EH (cell line): ENCODE measurements at places on chromosomes 1 and 21.
A peak's percentile ranks its signal among the peaks of the same experiment; 100 is the strongest.

GRCh38 chr1:1374589-1374928, 448 bp downstream of the AURKAIP1 start:
- peak; percentile 9 for DNase-seq

- DNase-seq = no peak
These were observed 96.7 kb downstream of the GALNT2 start for GRCh38 chr1:230163719-230164118.

DNA sequence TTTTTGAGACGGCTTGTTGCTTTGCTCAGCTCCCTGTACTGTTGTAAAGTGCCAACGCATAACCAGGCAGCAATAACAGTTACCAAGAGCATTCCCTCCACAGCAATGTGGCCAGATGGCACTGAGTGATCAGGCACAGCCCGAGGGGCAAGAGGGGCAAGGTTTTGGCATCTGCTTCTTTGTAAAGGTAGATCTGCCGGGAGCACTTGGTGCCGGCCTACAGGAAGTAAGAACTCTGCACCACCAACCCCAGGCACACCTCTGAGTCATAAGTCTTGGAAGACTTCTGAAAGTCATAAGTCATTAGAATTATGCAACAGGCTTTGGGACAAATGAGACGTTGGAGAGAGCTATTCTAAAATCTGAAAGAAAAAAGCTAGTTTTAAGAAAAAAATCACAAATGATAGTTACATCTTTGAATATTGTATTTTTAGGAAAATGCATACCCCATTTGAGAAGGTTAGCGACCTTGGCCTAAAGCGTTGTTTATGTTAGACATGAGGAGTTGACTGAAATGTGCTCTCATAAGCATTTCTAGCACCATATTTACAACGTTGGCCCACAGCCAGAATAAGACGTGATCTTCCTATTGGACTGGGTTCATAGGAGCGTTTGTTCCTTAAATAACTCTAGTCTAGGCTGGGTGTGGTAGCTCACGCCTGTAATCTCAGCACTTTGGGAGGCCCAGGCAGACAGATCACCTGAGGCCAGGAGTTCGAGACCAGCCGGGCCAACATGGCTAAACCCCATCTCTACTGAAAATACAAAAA, 37.7 kb upstream of the MAP10 start:
- peak; percentile 57 for DNase-seq

GRCh38 chr1:153623101-153623500, 4.2 kb downstream of the S100A13 start:
- no peak for DNase-seq

DNA sequence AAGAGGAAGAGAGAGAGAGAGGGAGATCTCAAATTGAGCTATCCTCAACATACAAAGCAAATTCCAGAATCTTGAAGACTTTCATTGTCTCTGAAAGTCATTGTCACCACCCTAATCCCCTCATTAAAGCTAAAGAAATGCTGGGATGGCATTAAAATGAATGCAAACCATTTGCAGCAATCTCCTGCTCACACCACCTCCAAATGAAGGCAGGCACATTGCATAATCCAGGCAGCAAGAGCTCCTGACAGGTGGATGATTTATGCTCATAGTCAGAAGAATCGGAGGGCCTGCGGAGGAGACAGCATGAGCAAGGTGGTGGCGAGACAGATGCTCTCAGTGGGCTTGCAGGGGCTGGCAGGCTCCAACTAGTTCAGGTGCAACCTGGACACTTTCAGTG, 90.2 kb downstream of the ESRRG start:
- DNase-seq = no peak

GRCh38 chr1:7299329-7299799, 471.7 kb upstream of the VAMP3 start:
- DNase-seq = peak; percentile 98

DNA sequence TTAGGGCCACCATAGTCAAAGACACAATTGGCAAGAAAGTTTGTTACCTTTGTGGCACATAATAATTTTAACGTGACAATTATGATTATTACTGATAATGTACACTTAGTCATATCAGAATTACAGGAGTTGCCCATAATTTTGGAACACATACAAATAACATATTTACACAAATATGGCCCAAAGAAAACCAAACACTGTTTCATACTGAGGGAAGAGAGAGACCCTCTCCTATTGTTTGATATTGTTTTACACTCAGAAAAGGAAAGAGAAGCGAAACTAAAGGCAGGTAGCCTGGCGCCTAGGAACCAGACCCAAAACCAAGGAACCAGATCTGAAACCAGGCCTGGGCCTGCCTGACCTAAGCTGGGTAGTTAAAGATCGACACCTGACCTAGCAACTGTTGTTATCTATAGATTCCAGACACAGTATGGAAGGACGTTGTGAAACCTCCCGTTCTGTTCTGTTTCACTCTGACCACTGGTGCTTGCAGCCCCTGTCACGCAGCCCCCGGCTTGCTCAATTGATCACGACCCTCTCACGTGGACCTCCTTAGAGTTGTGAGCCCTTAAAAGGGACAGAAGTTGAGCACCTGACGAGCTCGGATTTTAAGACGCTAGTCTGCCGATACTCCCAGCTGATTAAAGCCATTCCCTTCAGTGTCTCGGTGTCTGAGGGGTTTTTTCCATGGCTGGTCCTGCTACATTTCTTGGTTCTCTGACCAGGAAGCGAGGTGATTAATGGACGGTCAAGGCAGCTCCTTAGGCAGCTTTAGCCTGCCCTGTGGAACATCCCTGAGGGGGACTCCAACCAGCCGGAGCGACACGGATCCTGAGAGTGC, 27.9 kb downstream of the C1orf115 start:
- DNase-seq = no peak

DNA sequence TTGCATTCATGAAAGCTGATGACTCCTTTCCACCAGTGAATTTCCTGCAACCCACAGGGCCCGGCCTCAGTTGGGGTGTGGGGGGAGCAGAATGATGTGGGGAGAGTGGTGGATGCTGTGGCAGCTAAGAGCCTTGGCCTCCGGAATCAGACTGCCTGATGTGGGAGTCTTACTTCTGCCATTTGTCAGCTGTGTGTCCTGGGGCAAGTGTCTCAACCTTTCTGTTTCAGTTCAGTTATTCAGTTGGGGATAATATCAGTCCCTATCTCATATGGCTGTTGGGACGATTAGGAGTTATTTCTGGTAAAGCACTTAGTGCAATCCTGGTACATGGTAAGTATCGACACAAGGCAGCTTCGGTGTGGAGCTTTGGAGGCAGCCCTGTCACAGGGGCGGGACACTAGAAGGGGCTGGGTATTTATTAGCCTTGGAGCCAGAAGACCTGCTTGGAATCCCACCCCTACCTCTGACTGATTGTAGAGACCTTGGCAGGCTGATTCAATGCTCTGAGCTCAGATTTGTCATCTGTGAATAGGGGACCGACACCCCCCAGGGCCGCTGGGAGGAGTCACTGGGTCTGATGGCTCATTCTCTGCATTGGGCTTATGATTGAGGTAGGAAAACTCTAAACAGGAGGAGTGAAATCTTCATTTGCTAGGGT, 19.6 kb downstream of the ARHGEF10L start:
- DNase-seq = peak; percentile 20

DNA sequence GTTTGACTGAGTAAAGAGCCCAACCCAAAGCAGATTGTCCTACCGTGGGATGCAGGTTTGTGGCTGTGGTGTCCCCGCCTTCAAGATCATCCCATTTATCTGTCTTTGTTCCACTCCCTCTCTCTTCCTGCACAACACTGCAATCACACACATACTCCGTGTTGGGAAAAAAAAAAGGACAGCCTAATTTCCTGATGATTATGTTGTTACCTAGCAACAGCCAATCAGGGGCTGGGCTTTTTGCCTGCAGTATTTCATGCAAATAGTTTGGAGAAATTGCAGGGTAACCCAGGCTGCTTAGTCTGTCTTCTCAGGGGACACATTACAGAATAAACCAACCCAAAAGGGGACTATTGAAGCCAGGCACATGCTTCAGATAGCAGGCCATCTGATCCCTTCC, 38.3 kb downstream of the PHC2 start:
- peak; percentile 67 for DNase-seq
